Muscle of back (tissue), 13 donors: ENCODE measurements at places on chromosomes 3 and 15. TPM values are rescaled to one million over a fixed set of nuclear protein-coding genes. Genes with fewer than 3 reads are reported as not detected.

ZKSCAN7 gene
- 9.4 TPM for polyA plus RNA-seq

HTR3E gene
- polyA plus RNA-seq: not detected

TMC3 gene
- polyA plus RNA-seq: 0.05 TPM

TP63 gene
- 17.4 TPM for polyA plus RNA-seq

PTX3 gene
- polyA plus RNA-seq: 7.3 TPM

ROPN1 gene
- polyA plus RNA-seq: not detected

DPPA2 gene
- polyA plus RNA-seq: not detected

MAP1A gene
- 38.0 TPM for polyA plus RNA-seq

EPHB3 gene
- 39.9 TPM for polyA plus RNA-seq

TMEM158 gene
- polyA plus RNA-seq: 4.3 TPM

XYLB gene
- 2.6 TPM for polyA plus RNA-seq

TIPARP gene
- polyA plus RNA-seq: 10.9 TPM

CDHR4 gene
- not detected for polyA plus RNA-seq

ARPP19 gene
- 80.5 TPM for polyA plus RNA-seq

CHST14 gene
- polyA plus RNA-seq: 36.5 TPM

ACAP2 gene
- 28.5 TPM for polyA plus RNA-seq

COPS2 gene
- 89.1 TPM for polyA plus RNA-seq

SLCO2A1 gene
- 6.6 TPM for polyA plus RNA-seq

PLSCR4 gene
- 18.9 TPM for polyA plus RNA-seq

SRP14 gene
- polyA plus RNA-seq: 277 TPM

DCLK3 gene
- 1.8 TPM for polyA plus RNA-seq

KBTBD12 gene
- polyA plus RNA-seq: 22.6 TPM

ADIPOQ gene
- polyA plus RNA-seq: 0.03 TPM

CCDC54 gene
- polyA plus RNA-seq: 1.8 TPM

CCNB2 gene
- 21.4 TPM for polyA plus RNA-seq

NANOGP8 gene
- polyA plus RNA-seq: not detected

GATA2 gene
- polyA plus RNA-seq: 2.9 TPM

DUOX1 gene
- 1.3 TPM for polyA plus RNA-seq

BMF gene
- polyA plus RNA-seq: 8.5 TPM

DAPK2 gene
- polyA plus RNA-seq: 5.6 TPM

SLC9A9 gene
- 10.5 TPM for polyA plus RNA-seq

GOLGA6L7 gene
- polyA plus RNA-seq: not detected

AP2M1 gene
- 203 TPM for polyA plus RNA-seq

SEMA3B gene
- 40.1 TPM for polyA plus RNA-seq

APH1B gene
- 12.8 TPM for polyA plus RNA-seq

GPR62 gene
- polyA plus RNA-seq: 0.32 TPM

XCR1 gene
- 0.10 TPM for polyA plus RNA-seq

FSTL1 gene
- polyA plus RNA-seq: 1,193 TPM

CLRN1 gene
- polyA plus RNA-seq: not detected

IQCF5 gene
- not detected for polyA plus RNA-seq

CHRNB4 gene
- 0.28 TPM for polyA plus RNA-seq

LTK gene
- polyA plus RNA-seq: 6.4 TPM

WDR93 gene
- 0.37 TPM for polyA plus RNA-seq

GNB5 gene
- polyA plus RNA-seq: 8.7 TPM
